ENCODE measurements at places on chromosomes 12 and 14. TPM values are rescaled to one million over a fixed set of nuclear protein-coding genes. Genes with fewer than 3 reads are reported as not detected.
A peak's percentile ranks its signal among the peaks of the same experiment; 100 is the strongest.

DNA sequence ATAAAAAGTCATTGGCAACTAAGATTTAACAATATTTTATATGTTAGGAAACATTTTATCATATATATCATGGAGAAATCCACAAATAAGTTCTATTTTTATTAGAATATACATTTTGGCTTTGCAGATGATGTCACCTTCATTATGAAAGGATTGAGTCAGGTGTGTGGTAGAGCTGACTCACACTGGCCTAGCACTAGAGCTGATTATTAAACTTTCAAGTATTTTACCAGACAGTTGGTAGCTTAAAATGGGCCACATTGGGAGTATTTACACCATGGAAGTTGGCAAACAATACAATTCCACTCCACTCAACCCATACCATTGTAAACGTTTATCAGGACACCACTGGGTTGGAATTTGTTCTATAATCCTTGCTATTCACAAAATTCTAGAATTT lies 1036.6 kb downstream of the TRHDE start:
- H3K4me3 ChIP-seq, result no peak overlapping the region
- no peak for DNase-seq
- H3K27me3 ChIP-seq, result no peaks in the 10 kb centered on the region
- no peak overlapping the region for H3K27ac ChIP-seq

GRCh38 chr12:21677622-21678277 lies 20.1 kb upstream of the LDHB start:
- DNase-seq, result no peak
- H3K4me1 ChIP-seq, result no peaks in the 10 kb centered on the region
- no peaks in the 10 kb centered on the region for H3K27me3 ChIP-seq
- no peak overlapping the region for H3K4me3 ChIP-seq
- H3K27ac ChIP-seq, result no peak overlapping the region

DNA sequence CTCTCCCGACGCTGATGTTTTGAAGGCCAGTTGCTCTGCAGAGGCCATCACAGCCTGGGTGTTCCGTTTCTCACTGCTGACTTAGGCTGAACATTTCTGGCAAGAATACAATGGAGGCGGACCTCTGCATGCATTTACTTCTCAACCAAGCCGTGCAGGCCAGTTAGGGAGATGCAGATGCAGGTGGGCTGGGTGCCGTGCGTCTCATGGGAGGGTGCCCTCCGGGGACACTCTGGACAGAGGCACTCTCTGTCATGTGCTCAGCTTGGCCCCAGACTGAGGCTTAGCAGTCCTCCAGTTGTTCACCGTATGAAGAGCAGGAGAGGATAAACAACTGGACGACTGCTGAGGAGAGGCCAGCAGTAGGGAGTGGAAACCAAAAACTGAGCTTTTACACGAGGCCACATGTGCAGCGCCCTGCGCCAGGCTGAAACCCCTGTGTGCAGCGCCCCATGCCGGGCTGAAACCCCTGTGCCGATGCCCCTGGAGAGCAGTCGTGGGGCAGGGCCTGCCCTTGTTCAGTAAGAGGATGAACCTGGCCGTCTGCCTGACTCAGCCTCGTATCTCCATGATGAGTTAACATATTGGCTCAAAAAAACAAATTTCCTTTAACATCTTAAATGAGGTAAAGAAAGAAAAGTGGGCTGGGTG lies 32.3 kb downstream of the DDX51 start:
- no peak for DNase-seq
- no peak overlapping the region for H3K27ac ChIP-seq
- peaks cover 5% of the 10 kb centered on the region for H3K4me1 ChIP-seq
- H3K27me3 ChIP-seq, result no peaks in the 10 kb centered on the region

DNA sequence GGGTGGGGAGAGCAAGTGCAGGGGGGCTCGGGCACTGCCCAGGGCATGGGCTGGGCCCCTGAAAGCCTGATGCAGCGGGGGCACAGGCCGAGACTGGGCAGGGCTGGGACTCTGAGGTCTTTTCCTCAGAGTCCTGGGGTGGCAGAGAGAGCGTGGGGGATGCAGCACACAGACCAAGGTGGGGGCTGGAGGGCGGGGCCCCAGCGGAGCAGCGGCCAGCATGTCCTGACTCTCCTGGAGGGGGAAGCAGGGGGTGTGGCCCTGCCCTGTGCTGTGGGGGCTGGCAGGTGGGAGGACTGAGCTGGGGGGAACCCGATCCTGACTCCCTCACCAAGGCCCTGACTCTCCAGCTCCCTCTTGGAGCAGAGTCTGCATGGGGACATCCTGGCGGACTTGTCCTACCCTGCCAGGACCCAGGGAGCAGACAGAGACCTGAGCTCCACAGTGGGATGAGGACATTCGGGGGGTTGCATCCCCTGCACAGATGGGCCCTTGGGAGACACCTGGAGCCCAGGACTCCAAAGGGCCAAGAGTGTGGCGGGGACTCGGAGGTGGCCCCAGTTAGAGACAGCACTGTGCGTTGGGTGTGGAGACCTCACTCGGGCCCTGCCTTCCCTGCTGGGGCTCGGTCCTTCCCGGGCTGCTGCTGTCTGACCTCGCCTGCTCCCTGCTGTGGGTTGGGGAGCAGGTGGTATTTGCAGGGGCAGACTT lies 326.1 kb downstream of the TMEM121 start:
- H3K27ac ChIP-seq, result no peak overlapping the region
- no peaks in the 10 kb centered on the region for H3K27me3 ChIP-seq
- H3K4me1 ChIP-seq, result peaks cover 5% of the 10 kb centered on the region
- no peaks in the 10 kb centered on the region for H3K36me3 ChIP-seq

DNA sequence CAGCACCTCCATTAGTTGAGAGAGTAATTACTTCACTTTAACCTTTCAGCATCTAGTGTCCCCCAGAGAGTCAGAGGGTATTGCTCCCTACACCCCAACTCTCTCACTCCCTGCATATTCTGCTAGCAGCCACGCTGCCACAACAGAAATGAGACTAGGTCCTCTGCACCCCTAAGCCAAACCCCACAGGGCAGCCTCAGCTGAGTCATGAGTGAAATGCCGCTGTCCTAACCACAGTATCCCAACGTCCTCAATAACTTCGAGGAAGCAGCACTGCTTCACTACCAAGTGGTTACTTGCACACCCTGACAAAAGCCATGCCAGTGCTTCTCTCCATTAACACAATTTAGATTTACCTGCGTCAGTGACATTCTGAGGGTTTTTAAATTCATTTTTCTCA lies 6.9 kb upstream of the LYZ start:
- H3K4me3 ChIP-seq, result no peak overlapping the region
- DNase-seq, result no peak
- peaks cover 4% of the 10 kb centered on the region for H3K4me1 ChIP-seq

DNA sequence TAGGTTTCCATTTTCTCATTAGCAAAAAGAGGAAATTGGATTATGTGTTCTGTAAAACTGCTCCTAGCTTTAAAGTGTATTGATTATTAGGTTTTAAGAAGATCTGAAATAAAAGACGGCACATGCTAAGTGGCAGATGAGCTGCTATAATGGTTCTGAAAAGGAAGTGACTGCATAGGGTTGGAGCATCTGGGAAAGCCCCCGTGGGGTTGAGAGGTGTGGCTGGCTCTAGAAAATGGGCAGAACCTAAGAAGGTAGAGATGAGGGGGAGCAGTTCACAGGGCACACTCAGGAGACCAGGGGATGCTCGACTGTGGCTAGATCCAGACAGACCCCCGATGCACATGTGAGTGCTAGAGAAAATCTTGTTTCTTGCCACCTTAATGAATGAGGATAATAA lies 1.9 kb downstream of the IFNG-AS1 start:
- H3K4me1 ChIP-seq, result no peaks in the 10 kb centered on the region
- peaks cover 4% of the 10 kb centered on the region for H3K27me3 ChIP-seq
- no peaks in the 10 kb centered on the region for H3K36me3 ChIP-seq
- H3K4me3 ChIP-seq, result no peak overlapping the region

- H3K4me1 ChIP-seq, result peaks cover 7% of the 10 kb centered on the region
- H3K4me3 ChIP-seq, result peak overlapping the region; percentile 97
- peaks cover 26% of the 10 kb centered on the region for H3K36me3 ChIP-seq
These were observed 570 bp upstream of the MRPS35 start for GRCh38 chr12:27709932-27710591.

GRCh38 chr12:3218228-3219171 lies 141.3 kb downstream of the TSPAN9 start:
- H3K27ac ChIP-seq, result no peak overlapping the region
- peaks cover 34% of the 10 kb centered on the region for H3K27me3 ChIP-seq
- H3K4me1 ChIP-seq, result no peaks in the 10 kb centered on the region
- no peak for DNase-seq
- no peaks in the 10 kb centered on the region for H3K36me3 ChIP-seq

GRCh38 chr12:130976171-130976720 lies 22.5 kb downstream of the ADGRD1 start:
- H3K36me3 ChIP-seq, result no peaks in the 10 kb centered on the region
- no peak for DNase-seq
- H3K27ac ChIP-seq, result no peak overlapping the region
- H3K27me3 ChIP-seq, result peaks cover 52% of the 10 kb centered on the region
- H3K4me3 ChIP-seq, result no peak overlapping the region

DNA sequence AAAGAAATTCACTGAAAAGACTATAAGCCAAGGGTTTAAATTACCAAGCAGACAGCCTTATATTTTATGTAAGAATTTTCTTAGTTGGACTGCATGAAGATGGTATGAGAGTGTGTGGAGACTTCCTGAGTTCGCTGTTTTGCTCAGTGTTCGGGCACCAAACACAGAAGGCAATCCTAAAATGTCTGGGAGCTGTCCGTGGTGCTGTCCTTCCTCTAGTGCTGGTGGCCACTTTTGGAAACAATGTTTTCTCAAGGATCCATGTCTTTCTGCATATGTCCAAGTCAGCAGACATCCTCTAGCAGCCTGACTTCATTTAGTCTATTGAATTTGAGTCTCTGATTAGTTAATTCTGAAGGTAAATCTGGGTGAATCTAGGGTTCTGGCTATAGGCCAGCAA lies 135.8 kb downstream of the SLC8A3 start:
- H3K27me3 ChIP-seq, result no peaks in the 10 kb centered on the region
- H3K4me3 ChIP-seq, result no peak overlapping the region
- H3K4me1 ChIP-seq, result no peaks in the 10 kb centered on the region
- no peak overlapping the region for H3K27ac ChIP-seq

- peaks cover 49% of the 10 kb centered on the region for H3K4me1 ChIP-seq
- H3K4me3 ChIP-seq, result peak overlapping the region; percentile 62
- peak overlapping the region; percentile 78 for H3K27ac ChIP-seq
- H3K27me3 ChIP-seq, result no peaks in the 10 kb centered on the region
These were observed 883 bp downstream of the FOXJ2 start for GRCh38 chr12:8033153-8034044.

GRCh38 chr12:46401662-46402061 lies 29.1 kb upstream of the SLC38A2 start:
- H3K27ac ChIP-seq, result no peak overlapping the region
- no peak for DNase-seq
- peaks cover 5% of the 10 kb centered on the region for H3K4me1 ChIP-seq
- no peaks in the 10 kb centered on the region for H3K27me3 ChIP-seq

DNA sequence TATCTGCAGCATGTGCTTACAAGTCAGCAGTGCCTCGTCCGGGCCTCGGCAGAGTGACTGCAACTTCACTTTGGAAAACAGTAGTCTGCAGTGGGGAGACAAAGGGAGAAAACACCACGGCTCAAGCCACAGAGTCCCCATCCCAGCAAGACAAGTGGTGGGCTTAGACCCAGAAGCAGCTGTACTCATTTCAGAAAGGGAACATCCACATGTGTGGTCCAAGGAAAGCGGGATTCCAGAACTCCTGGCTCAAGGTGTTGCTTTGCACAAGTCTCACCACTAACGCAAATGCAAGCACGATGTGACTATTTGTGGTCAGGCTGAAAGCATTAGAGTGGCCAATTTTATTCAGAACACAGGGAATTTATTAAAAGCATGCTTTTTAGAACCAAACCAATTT lies 198.3 kb downstream of the TTC7B start:
- H3K4me3 ChIP-seq, result no peak overlapping the region
- no peak overlapping the region for H3K27ac ChIP-seq
- DNase-seq, result no peak
- peaks cover 11% of the 10 kb centered on the region for H3K36me3 ChIP-seq
- peaks cover 6% of the 10 kb centered on the region for H3K4me1 ChIP-seq

GRCh38 chr12:62995097-62995496 lies 60.1 kb upstream of the PPM1H start:
- H3K36me3 ChIP-seq, result no peaks in the 10 kb centered on the region
- no peak overlapping the region for H3K4me3 ChIP-seq
- no peak overlapping the region for H3K27ac ChIP-seq
- no peak for DNase-seq
- H3K4me1 ChIP-seq, result no peaks in the 10 kb centered on the region

DNA sequence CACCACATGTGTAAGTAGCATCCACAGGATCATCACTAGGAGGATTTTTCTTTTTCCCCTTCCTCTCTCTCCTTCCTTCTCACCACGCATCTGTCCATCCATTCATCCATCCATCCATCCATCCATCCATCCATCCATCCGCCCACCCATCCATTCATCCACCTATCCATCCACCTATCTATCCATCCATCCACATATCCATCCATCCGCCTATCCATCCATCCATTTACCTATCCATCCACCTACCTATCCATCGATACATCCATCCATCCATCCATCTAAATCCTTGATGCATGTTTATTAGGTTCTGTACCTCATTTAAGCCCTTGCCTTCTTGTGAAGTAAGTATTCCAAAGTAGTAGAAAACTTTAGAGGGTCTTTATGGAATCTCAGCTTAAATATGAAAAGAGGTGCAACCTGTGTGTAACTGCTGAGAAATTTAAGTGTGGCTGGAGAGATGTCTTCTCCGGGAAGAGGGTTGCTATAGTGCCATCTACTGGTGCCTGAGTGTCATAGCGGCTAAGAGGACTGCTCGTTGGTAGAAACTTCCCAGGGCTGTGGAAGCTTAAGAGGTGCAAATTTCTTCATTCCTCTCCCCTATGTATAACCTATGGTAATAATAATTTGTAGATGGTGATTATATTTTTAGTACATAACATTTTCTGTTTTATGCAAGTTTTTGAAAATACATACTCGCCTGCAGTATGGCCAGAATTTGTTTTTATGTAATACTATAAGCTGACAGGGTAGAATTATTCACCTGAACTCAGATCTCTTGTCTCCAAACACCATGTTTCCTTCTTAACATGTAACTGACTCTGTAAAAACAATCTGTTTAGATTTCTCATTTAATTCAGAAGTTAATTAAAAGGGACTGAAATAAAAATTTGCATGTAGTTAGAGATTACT lies 46.0 kb downstream of the MYO1H start:
- H3K4me3 ChIP-seq, result no peak overlapping the region
- peak; percentile 76 for DNase-seq
- no peaks in the 10 kb centered on the region for H3K36me3 ChIP-seq

DNA sequence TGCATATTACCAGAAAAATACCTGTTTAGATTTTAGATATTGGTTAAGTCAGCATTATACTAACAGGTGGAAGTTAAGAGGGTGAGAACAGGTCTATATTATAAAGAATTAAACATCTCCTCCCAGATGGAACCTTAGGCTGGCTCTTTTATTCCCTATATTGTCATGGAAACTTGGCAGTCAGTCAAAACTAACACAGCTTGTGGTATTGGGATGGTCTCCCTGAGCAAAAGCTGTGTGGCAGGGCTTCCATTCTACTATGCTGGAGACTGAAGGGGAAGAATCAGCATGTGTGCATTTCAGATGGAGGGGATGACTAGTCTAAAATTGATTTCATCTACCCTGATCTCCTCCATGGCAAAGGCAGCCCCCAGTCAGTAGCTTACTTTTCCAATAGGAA lies 66.7 kb downstream of the SMOC1 start:
- no peak overlapping the region for H3K4me3 ChIP-seq
- H3K27ac ChIP-seq, result no peak overlapping the region
- no peak for DNase-seq
- H3K4me1 ChIP-seq, result no peaks in the 10 kb centered on the region

CLEC14A gene
- not detected for total RNA-seq

HOXC10 gene
- 0.35 TPM for total RNA-seq

HOTAIR gene
- not detected for total RNA-seq

COPZ1 gene
- total RNA-seq, result 187 TPM

FLRT2 gene
- 0.02 TPM for total RNA-seq

BHLHE41 gene
- not detected for total RNA-seq

All from K562 (cell line).